Airway epithelial cell (primary cell): ENCODE measurements at places on chromosomes 7 and 10. TPM values are rescaled to one million over a fixed set of nuclear protein-coding genes. Genes with fewer than 3 reads are reported as not detected.

LIPN gene
- 0.42 and 0.93 TPM in 2 replicates for total RNA-seq

PILRA gene
- not detected in 2 replicates for total RNA-seq

LRRC61 gene
- 11.0 and 11.1 TPM in 2 replicates for total RNA-seq

CABCOCO1 gene
- not detected in 2 replicates for total RNA-seq

ARL5B gene
- 17.7 and 22.1 TPM in 2 replicates for total RNA-seq

PIP gene
- total RNA-seq = not detected in 2 replicates

ITGA8 gene
- total RNA-seq = not detected in 2 replicates

HTRA1 gene
- total RNA-seq = 78.0 and 86.7 TPM in 2 replicates

SLC26A5 gene
- not detected in 2 replicates for total RNA-seq

DDC gene
- total RNA-seq = not detected in 2 replicates

FEZF1 gene
- not detected in 2 replicates for total RNA-seq

STEAP4 gene
- 0.92 and 0.93 TPM in 2 replicates for total RNA-seq

ADAMTS14 gene
- 0.35 TPM in 1 of 2 replicates, not detected in the other for total RNA-seq

LRWD1 gene
- total RNA-seq = 14.4 and 31.0 TPM in 2 replicates

SPDYE2B gene
- total RNA-seq = not detected in 2 replicates

PAX4 gene
- not detected in 2 replicates for total RNA-seq

ATP6V0A4 gene
- 0.21 and 0.23 TPM in 2 replicates for total RNA-seq

SPDYE9 gene
- total RNA-seq = not detected in 2 replicates

PRSS2 gene
- total RNA-seq = not detected in 2 replicates

CFAP70 gene
- total RNA-seq = 0.33 and 0.42 TPM in 2 replicates

MOGAT3 gene
- not detected in 2 replicates for total RNA-seq

IFIT1B gene
- total RNA-seq = not detected in 2 replicates

SORCS1 gene
- not detected in 2 replicates for total RNA-seq

MLXIPL gene
- total RNA-seq = 0.07 and 0.09 TPM in 2 replicates

SPDYE8 gene
- total RNA-seq = not detected in 2 replicates

HOXA5 gene
- not detected in 2 replicates for total RNA-seq

GRM3 gene
- not detected in 2 replicates for total RNA-seq

RGR gene
- not detected in 2 replicates for total RNA-seq

TWIST1 gene
- 2.6 and 5.3 TPM in 2 replicates for total RNA-seq

DGKI gene
- 0.14 and 0.70 TPM in 2 replicates for total RNA-seq

AZGP1 gene
- total RNA-seq = 0.21 TPM in 1 of 2 replicates, not detected in the other

TMEM236 gene
- 0.07 TPM in 1 of 2 replicates, not detected in the other for total RNA-seq

EN2 gene
- total RNA-seq = not detected in 2 replicates
